Stimulated activated CD8-positive, alpha-beta memory T cell treated with anti-CD3 and anti-CD28 coated beads, Interleukin-4, amount 100 ng/mL, for 4 hours (primary cell): ENCODE measurements at places on chromosomes 11 and 22.
A peak's percentile ranks its signal among the peaks of the same experiment; 100 is the strongest.

DNA sequence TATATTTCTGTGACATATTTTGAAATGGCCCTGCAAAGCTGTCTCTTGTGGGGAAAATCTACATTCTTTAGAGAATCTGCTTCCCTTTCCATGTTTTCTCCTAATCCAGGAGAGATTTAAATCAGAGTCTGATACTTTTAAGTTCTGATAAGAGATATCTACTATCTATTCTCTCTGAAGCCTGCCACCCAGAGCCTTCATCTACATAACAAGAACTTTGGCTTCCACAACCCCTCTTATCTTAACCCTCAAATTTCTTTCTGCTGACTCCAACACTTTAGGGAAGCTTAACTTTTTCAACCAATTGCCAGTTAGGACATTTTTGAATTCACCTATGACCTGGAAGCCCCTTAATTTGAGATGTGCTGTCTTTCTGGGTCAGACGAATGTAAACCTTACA is 965.2 kb downstream of the TBC1D22A start:
- DNase-seq = no peak

GRCh38 chr11:121456151-121456550 is 3.4 kb upstream of the SORL1-AS1 start:
- DNase-seq = no peak

GRCh38 chr11:61061081-61061826 is 41.0 kb upstream of the CD5 start:
- peak; percentile 53 for DNase-seq

DNA sequence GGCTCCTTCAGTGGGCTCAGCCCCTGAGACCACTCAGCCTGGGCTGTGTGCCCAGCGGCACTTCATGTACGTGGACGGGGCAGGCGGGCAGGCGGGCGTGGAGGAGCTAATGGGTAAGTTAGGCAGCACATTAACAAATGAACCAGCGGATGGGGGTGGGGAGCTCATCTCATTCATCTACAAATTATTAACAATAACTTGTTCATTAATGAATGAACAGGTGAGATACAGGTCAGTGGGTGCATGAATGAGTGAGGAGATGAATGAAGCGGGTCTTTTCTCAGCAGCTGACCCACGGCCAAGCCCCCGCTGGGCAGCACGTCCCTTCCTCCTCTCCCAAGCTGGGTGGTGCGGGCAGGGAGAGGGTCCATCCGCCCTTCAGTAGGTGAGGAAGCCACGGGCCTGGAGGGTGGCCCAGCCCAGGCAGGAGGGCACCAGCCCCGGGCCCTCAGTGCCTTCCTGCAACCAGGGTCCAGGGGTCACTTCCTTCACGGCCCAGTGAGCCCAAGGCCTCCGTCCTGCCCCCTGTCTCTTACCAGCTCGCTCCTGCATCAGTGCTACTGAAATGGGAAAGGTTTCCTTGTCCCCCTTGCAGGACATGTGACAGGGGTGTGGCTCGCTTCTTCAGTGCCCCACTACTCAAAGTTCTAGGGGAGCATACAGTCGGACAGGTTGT is 60.5 kb upstream of the KCNQ1OT1 start:
- no peak for DNase-seq

DNA sequence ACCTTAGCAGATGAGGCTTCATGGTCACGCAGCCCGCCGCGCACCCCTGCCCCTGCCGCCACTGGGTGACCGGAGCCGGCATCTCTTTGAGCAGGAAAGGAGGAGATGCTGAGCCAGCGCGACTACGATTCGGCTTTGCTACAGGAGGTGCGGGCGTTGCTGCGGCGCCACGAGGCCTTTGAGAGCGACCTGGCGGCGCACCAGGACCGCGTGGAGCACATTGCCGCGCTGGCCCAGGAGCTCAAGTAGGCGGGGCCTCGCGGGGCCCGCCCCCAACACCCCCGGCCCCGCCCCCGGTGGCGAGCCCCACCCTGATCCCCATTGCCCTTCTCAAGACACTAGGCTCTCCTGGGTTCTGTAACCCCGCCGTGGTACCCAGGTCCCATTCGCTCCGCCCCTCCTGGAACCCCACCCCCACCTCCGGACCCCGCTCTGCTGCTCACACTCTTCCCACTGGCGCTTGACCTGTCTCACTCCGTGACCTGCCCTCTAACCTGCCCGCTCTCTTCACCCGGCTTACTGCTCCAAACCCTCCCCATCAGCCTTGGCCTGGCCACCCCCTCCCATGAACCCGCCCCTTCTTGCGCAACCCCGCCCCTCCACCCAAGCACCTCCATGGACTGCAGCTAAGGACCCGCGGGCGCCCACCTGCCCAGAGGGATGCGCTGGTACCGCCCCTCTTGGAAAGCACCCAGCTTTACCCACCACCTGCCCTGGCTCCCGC is 9.1 kb downstream of the CTSF start:
- DNase-seq = no peak

DNA sequence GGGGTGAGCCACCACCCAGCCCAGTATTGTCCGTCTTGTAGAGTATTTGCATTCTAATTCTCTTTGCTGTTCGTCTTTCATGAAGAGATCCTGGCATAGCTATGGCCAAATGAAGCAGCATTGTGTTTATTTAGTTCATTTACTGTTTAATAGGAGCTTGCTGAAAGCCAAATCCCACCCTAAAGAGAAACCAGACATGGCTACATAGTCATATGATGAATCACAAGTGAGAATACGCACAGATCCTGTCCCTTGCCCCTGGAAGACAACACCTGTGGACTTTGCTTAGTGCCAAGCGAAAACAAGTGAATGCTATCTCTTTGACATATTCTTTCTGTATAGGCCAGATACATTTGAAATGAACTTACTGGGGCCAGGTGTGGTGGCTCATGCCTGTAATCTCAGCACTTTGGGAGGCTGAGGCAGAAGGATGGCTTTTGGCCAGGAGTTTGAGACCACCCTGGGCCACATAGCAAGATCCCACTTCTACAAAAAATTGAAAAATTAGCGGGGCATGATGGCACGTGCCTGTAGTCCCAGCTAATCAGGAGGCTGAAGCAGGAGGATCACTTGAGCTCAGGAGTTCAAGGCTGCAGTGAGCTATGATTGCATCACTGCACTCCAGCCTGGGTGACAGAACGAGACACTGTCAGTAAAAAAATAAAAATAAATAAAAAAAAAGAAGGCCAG is 5.1 kb upstream of the ARFGAP3 start:
- no peak for DNase-seq

DNA sequence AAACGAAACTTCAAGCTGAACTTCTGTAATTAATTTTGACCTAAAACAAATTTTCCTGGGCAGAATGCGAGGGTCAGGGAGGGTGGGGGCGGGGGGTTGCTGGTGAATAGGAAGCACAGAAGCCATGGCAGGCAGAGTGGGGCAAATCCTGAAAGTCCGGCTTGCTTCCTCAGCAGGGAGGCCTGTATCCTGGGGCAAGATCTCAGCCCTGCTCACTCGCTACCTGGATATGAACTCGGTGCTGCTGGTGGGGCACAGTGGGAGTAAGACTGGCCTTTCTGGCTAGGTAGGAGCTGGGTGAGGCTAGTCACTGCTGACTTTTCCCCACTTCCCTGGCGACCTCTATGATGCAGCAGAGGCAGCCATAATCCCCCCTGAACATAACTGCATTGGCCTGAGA is 168.9 kb upstream of the CHORDC1 start:
- no peak for DNase-seq

GRCh38 chr22:50305923-50306566 is 1.4 kb downstream of the PLXNB2 start:
- DNase-seq = no peak

- no peak for DNase-seq
These were observed 19.6 kb upstream of the OR8D2 start for GRCh38 chr11:124339396-124340141.
